Activated CD4-positive, alpha-beta T cell treated with anti-CD3 and anti-CD28 coated beads for 48 hours (primary cell): ENCODE measurements at places on chromosomes 4 and X.

DNA sequence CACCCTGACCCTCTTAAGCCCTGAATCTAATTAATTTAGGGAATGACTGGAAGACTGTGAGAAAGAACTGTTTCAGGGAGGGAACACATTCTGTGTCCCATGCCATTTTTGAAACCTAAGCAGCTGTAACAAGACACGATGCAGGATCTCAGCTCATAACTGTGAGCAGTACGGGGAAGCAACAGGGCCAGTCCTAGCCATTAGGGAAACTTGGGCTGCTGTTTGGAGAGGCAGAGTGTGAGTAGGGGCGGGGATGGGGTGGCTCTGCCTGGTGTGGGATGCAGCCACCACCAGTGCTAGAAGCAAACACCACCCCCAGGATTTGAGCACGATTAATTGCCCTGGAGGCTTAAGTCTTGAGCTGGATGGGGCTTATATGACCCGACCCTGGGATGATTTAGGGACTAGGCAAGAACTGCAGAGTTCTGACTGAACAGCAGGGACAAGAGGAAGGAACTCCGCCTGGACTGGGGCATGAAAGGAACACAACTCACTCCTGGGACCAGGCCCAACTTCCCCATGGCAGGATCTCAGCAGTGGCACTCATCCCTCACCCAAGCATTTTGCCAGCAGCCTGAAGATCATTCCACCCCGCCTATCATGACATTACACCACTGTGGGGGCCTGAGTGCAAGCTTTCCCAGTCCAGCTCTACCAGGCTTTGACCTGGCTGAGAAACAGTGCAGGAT is 43.1 kb downstream of the ATRX start:
- DNase-seq: no peak

- no peak for DNase-seq
These were observed 21.6 kb downstream of the PNMA6E start for GRCh38 chrX:153379508-153379907.

DNA sequence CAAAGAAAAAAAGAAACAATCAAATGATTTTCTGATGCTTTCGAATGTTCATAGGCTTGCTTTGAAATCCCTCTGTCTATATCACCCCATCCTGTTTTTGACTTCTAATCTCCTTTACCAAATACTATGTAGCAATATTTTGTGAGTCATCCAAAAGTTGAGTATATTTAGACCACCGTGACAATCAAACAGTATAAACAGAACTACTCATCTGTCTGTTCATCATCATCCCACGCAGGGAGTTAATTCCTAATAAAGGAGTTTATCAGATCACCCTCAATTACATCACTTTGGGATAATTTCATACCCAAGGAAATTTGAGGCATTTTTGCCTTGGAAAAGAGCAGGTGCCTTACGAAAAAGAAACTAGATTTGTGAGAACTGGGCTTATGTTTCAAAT is 212.9 kb downstream of the CBR4 start:
- no peak for DNase-seq

- no peak for DNase-seq
These were observed 53.5 kb downstream of the UGT2B10 start for GRCh38 chr4:68869274-68869773.

GRCh38 chr4:25670991-25671390 is 15.3 kb downstream of the SLC34A2 start:
- no peak for DNase-seq

GRCh38 chr4:184962125-184962638 is 56.1 kb upstream of the HELT start:
- no peak for DNase-seq

DNA sequence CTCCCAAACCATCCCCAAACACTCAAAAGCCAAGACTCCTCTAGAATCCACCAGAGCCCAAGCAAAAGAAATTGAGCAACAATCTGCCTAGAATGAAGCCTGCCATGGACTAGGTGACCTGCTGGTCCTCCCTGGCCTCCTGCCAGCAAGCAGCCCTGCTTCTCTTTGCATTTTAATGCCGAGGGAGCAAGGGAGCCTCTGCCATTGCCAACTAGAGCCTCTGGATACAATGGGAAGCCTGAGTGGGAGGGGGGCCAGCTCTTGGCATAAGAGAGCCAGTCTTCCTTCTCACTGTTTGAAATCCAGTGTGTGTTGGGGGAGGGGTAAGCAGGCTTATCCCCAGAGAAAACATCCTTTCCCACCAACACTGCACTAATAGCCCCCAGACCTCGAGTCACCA is 1.5 kb upstream of the GDPD2 start:
- no peak for DNase-seq
